ENCODE measurements at places on chromosomes 12 and 14.

GRCh38 chr12:132023658-132024057 is 73.9 kb downstream of the EP400 start:
- DNase-seq, result no peak

DNA sequence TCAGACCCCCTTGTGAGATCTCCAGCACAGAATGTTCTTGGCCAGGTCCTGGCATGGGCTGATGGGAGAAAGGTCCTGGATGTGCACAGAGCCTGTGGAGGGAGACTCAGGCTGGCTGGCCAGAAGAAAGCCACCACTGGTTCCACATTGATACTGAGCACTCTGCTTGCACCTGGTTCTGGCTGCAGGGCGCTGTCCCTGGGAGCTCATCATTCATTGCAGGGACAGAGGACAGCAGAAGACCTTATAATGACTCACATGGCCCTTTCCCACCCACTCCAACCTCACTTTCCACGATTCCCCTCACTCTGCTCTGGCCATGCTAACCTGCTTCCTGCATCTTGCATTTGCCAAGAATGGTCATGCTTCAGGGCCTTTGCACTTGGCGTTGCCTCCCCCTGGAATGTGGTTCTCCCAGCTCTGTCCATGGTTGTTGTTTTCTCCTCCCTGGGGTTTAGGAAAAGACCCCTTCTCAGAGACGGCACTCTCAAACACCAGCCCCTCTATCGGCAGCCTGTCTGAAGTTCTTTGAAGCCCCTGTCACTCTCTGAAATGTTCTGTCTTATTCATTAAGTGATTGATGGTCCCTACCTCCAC is 10.3 kb downstream of the KRT7 start:
- DNase-seq, result no peak

GRCh38 chr12:46110928-46111699 is 120.7 kb upstream of the SCAF11 start:
- DNase-seq, result no peak

GRCh38 chr14:43418324-43418723 is 1088.8 kb downstream of the FSCB start:
- DNase-seq, result no peak

DNA sequence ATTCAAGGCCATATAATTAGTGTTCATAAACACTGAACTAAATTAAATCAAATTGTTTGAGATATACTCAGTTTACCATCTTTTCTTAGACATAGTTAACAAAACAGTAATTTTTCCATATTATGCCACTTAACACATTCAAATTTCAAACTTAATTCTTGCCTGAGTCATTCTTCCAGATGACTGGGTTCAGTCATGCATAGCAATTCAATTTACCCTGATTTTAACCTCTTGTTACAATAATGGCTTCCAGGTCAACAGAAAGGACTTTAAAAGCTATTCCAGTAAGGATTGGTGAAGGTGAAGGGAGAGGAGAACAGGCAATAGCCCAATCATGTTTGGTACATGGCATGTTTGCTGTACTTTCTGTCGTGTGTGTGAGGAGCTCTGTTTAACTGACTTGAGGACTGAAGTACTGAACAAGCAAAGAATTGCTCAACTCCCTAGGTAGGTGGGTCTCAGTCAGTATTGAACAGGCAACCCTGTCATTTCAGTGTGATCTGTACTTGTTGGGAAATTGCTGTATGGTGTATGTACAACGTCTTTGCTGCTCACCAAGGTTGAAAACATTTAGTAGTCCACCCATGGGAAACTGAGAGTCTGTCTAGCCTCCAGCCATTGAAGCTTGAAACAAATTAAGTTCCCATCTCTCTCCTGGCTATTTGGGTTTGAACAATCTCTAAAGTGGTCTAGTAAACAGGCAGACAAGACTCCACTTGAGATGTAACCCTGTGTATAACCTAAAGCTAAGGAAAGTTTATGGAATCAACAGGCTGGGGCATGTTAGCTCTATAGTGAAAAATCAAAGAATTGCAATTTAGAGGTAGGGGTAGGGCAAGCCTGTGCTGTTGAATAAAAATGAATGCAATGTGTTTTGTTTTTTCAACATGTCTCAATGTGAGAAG is 327.2 kb downstream of the BTG1 start:
- DNase-seq, result no peak
